ENCODE measurements at places on chromosomes 5 and 9. TPM values are rescaled to one million over a fixed set of nuclear protein-coding genes. Genes with fewer than 3 reads are reported as not detected.

GRCh38 chr5:123265551-123265950, 157.7 kb downstream of the CEP120 start:
- DNase-seq: no peak

GRCh38 chr5:171521679-171522078, 102.2 kb downstream of the FGF18 start:
- no peak for DNase-seq

GRCh38 chr9:74064702-74065101, 432.4 kb upstream of the RORB start:
- DNase-seq: no peak

GRCh38 chr9:71680189-71680980, 87.9 kb downstream of the CEMIP2 start:
- DNase-seq: no peak

GRCh38 chr5:98825582-98826375, 52.3 kb downstream of the RGMB start:
- DNase-seq: no peak

DNA sequence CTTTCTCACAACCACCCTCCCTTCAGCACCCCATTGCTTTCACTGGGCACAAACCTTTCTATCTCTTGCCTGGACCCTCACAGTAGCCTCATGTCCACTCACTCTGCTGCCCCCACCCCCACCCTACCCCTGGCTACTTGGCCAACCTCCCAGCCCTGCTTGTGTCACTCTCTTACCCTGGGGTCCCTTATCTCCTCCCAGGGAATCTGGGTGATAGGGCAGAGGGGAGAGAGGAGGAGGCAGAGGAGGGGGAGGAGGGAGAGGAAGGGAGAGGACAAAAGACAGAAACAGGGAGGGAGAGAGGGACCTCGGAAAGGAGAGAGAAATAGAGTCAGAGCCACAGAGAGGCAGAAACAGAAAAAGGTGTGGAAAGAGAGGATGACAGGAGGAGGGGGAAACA, 25.0 kb upstream of the KIF12 start:
- DNase-seq: no peak

DNA sequence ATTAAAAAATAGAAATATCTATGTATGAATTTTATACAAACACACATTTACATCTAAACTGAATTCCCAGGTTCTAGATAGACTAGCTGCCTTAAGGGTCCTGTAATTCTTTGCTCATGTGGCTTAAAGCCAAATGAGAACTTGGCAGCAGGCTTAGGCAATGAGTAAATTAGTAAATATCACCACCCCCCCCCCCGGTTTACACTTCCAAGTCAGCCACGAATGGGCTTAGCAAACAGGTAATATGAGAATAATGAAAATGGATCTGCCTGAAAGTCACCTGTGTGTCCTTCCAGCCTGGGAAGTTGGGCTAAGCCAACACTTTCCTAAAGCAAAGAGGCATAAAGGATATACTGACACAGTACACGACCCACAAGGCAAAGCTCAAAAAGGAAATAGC, 108.6 kb downstream of the KLHL3 start:
- no peak for DNase-seq

- DNase-seq: no peak
Observed at GRCh38 chr9:18122171-18122570, 351.8 kb upstream of the ADAMTSL1 start.

DNA sequence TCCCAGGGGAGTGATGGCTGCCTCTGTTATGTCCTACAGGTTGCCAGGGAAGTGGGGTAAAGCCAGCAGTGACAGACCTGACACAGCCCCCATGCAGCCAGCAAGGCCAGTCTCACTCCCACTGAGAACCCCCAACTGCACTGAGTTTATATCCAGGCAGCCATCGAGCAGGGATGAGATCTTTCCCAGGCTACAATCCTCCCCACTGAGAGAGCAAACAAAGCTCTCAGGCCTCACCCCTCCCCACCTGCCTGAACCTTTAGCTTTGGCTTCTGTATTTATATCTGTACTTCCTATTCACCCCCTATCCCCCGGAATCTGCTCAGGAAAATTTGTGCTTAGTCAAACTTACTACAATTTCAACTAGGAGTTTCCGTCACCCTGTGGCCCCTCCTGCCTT, 284.1 kb downstream of the FAM170A start:
- DNase-seq: no peak

DNA sequence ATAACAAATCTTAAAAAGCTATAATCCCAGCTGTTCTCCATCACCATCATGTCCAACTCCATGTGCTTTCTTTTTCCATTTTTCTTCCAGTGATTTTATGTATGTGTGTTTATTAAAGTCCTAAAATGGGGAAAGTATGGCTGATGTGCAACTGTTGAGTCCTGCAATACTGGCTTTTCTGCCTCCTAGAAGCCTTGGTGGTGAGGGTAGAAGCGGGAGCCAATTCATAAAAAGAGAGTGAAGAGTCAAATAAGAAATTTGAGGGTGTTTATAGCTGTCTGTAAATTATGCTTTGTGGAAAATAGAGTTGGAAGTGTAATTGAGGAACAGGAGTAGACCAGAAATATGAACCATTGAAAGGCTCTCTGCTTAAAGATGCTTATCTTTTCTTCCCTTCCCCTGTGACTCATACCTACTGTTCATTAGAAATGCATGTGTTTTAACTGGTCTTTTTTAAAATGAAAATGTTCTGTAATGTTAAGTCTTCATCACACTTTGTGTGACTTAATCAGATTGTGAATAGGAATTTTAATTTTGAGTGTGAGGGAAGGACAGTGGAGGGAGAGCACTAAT, 80.1 kb downstream of the ZCCHC7 start:
- no peak for DNase-seq

DNA sequence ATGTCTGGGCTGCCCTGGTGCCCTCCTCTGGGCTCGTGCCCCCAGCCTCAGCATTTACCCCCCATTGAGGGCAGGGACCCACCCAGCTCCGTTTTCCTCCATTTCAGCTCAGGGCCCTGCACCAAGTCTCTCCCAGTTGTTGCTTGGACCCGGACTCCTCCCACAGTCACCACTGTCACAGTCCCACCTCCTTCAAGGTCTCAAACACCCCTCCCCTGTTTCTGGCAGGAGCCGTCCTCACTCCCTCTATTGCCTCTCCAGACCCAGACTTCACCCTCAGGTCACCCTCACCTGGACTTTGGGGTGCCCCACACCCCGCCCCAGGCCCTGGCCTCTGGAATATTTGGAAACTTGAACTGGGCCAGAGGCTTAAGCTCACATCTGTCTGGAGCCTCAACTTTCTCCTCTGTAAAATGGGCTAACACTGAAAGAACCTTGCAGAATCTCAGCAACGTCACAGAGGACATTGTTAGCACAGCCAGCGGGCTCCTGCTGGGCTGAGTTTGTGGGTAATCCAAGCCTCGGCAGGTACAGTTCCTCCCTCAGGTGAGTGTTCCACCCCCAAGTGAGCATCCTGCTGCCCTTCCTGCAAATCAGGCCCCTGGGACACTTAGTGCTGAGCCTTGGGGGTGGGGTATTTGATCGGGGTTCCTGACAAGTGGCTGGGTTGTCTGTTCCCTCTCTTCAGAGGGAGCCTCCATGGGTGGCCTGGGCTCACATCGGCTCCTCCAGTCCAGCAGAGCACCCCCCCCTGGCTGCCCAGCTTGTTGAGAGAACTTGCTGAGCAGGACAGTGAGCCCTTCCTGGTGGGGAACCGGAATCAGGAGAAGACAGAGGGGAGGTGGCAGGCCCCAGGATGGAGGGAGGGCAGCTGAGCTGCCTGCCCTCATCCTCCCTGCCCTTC, 130.1 kb downstream of the C9orf50 start:
- no peak for DNase-seq

- DNase-seq: no peak
Observed at GRCh38 chr5:140131967-140132409, 6.3 kb downstream of the IGIP start.

DNA sequence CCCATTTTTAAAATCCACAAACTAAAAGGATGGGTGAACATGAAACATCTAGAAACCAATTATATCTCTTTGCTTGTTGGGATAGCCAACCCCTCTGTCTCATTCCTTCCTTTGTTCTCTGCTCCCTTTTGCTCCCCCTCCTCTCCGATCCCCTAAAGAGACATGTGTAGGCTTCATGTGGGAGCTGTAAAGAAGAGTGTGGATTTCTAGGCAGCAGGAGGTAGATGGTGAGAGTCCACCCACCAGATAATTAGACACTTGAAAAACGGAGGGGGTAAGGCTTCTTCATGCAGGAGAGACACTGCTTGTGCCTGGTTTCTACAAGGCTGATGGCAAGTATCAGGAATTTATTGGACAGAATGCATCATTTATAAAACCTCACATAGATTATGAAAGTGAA, 27.3 kb upstream of the CFAP157 start:
- DNase-seq: no peak

GRCh38 chr9:105860516-105860915, 166.2 kb downstream of the TMEM38B start:
- no peak for DNase-seq

DNA sequence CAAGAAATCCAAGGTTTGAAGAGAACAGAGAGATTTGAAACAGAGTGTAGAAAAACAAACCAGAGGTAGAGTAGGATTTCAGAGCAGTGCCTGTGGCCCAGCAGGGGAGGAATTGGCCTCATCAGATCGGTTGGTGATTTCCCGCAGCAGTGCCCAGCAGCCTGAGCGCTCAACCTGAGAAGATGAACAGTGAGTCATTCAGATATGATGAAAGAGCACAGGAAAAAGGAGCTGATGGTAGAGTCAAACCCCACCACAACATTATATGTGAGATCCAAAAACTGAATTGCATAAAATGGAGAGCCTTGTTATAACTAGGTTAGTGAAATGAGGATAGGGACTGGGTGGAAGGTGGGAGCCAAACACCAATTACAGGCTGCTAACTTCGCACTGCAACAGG, 248.9 kb downstream of the PIK3R1 start:
- no peak for DNase-seq

DNA sequence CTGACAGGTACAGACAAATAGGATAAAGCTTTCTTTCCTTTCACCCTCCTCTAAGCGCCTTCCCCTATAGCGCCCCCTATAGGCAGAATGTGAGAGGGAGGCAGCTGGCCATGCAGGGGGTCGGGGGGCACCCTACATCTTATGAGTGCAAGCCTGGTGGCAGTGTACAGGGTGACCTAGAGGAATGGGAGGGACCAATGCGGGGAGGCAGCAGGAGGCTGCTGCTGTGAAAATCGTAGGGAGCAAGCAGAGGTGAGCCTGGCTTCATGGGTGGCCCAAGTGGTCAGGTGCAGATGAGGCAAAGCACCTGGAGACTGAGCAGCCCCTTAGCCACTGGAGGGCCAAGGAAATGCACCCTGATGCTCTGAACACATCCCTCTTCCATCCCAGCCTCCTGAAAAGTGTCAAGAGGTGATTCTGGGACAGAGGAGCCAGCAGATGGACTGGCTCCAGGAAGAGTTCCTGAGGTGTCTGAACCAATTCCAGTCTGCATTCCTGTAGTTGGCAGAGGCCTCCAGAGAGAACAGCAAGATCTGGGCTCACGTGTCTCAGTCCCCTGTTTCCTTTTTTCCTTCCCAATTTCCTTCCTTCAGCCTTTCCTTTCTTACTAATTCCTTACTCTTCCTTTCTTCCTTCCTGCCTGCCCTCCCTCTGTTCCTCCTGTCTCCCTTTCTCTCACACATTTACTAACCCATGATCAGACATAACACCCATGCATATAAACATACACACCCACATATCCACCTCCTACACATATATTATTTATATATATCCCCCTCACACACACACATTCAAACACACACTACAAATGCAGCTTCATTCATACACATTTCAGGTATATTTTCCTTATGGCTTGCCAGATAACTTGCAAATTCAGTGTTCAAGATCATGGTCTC, 32.8 kb upstream of the GALNT10 start:
- no peak for DNase-seq

DNA sequence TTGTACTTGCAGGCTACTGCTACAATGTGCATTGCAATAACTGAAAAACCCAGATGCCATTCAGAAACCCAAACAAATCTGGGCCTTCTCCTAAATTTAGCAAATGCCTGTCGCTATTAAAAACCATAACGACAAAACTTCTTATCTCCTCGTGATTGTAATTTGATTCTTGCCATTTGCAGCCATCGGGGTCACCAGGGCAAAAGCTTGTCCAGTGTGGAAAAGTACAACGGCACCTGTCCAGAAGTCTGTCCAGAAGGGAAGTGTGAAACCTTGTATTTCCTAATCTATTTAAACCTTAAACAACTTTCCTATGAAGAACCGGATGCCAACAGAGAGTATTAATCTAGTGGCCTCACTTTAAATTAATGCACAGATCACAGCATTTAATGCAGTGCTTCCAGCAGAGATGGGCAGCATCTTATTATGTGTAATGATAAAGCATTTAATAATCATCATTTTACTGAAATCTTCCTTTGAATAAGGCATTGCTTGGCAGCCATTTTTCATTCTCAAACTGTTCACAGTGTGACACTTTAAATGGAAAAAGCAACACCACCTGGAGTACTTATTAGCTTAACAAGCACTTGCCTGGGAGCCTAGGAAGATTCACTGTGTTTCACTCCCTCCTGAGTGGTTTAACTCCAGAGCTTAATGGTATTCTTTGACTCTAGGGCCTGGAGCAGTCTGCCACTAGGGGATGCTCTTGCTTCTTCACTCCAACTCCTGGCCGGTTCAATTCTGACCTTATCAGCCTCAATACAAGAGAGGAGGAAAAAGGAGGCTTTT, 4.9 kb upstream of the C7 start:
- DNase-seq: peak; percentile 66

DNA sequence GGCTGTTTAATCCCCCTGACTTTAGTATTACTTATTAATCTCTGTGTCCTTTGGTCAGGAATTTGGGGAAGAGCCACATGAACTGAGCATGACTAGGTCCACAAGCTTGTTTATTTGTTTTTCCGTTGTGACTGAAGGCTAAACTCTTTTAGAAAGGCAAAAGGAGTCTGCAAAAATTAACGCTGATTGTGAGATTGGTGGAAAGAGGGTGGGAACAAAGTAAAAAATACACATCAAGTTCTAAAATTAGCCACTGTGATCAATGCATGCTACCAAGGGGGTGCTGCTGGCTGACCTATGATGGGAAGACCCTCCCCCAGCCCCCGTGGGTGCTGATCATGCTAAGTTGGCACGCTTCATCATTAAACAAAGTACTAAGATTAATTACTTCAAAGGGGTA, 356.8 kb downstream of the ADGRV1 start:
- DNase-seq: no peak

DNA sequence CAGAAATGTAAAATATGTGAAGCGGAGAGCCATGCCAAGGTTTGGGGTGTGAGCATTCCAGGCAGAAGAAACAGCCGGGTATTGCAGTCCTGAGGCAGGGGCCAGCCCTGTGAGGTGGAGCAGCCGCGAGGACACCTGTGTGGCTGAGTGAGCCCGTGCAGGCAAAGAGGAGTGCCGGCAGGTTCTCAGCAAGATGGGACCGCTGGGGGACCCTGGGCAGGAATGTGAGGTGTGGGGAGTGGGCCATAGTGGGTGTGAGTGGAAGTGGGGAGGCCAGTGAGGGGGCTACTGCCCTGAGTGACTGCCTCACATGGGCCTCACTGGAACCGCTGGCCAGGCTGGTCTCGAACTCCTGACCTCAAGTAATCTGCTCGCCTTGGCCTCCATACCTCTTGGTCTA, 8.1 kb upstream of the PRR7 start:
- DNase-seq: no peak

Gene ACTBL2
- not detected for total RNA-seq

Gene ZNF462
- 98.3 TPM for total RNA-seq

Gene KYAT1
- 3.3 TPM for total RNA-seq

Gene OR13D1
- total RNA-seq: not detected

Gene KIF12
- 0.26 TPM for total RNA-seq

Gene TRUB2
- 25.8 TPM for total RNA-seq

Gene ZNF354C
- total RNA-seq: 6.0 TPM
